Activated CD8-positive, alpha-beta memory T cell treated with anti-CD3 and anti-CD28 coated beads, Interleukin-2, amount 10 ng/mL, durations not matched to agents 7 days and 5 days (primary cell): ENCODE measurements at places on chromosomes 3 and 15. TPM values are rescaled to one million over a fixed set of nuclear protein-coding genes. Genes with fewer than 3 reads are reported as not detected.

Gene SIAH2
- total RNA-seq = 34.7 TPM

DNA sequence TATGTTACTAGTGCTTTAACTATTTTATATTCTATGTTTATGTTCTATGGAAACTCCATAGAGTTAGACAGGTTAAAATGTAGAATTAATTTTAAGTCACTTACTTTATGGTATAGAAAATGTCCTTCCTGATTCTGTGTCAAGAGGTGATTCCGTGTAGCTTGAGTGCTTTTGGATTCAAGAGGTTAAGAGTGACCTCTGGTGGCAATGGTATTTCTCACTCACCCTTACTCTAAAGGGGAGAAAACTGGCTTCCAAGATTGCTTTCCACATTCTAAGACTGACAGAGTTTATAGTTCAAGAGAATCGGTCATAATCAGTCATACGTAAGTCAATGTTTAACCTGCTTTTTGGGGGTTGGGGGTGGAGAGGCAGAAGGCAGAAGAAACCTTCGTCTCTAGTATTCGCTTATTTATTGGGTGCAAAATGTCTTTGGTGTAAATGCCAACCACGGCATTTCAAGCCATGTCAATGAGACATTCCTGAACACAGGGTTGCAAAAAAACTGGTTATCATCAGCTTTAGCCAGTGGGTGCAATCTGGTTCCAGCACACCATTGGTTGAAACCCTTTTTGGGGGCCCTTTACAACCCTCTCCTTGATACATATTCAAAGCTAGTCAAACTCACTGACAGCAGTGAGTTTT lies 92.0 kb upstream of the VGLL3 start:
- H3K4me3 ChIP-seq = no peak overlapping the region
- no peaks in the 10 kb centered on the region for H3K27me3 ChIP-seq
- H3K27ac ChIP-seq = no peak overlapping the region
- no peaks in the 10 kb centered on the region for H3K36me3 ChIP-seq
- H3K4me1 ChIP-seq = peaks cover 4% of the 10 kb centered on the region

DNA sequence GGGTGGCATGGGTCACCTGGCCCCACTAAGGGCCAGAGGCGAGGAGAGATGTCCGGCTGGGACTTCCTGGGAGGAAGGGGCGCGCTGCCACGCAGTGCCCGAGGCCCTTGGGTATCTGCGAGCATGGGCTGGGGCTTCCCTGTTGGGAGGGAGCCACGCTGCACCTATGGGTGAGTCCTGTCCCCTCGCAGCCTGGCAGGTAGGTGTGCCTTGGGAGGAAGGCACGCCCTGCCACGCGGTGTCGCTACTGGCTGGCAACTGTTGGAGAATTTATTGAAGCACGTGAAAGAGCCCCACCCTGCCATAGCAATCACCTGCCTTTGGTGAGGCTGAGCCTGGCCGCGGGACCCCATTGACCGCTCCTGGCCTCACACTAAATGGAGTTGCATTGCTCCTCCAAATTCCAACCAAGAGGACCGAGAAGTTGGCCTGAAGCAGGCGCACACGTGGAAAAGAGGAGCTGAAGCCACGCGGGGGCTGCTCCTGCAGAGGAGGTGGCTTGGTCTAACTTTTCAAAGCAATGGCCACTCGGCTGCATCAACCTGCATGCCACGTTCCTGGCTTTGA lies 134.2 kb downstream of the TJP1 start:
- no peaks in the 10 kb centered on the region for H3K4me1 ChIP-seq
- H3K27ac ChIP-seq = no peak overlapping the region
- H3K4me3 ChIP-seq = no peak overlapping the region
- H3K27me3 ChIP-seq = peaks cover 3% of the 10 kb centered on the region

DNA sequence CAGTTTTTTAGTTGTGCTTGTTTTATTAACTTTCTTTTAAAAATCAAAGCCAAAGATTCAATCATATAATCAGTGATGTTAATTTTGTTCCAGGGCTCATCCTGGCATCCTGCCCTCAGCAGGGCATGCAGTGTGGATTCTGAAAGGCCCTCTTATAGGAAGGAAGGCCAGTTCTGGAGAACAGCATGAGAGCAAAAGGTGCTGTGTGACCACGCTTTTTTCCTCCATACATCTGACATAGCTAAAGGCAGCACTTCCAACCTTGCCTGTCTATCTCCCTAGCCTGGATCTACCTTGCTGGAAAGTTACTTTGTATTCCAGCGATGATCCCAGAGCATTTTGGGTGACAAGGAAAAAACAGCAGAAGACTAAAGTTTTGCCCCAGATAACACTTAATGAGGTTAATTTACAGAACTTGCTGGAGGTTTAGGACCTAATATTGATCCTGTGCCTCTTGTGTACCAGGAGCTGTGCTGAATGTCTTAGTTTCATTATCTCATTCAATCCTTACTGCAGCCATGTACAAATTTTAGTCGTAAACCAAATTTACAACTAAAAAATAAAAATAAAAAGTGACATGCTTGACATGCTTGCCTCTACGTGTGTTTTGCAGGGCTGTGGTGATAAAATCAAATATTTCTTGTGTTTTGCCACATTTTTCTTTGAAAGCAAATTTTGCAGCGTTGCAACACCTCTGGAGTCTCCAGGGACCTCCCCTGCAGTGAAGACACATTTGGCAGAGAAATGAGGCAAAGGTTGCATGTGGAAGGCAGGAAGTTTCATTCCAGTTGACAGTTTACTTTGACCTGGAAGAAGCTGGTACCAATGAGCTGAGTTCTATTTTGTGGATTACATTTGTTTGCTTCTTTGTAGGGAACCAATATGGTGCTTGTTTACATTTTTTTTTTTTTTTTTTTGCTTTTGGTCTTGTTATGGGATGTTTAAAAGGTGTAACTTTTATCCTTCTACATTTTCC lies 13.2 kb downstream of the IL1RAP start:
- H3K4me1 ChIP-seq = no peaks in the 10 kb centered on the region
- H3K36me3 ChIP-seq = peaks cover 25% of the 10 kb centered on the region
- no peak overlapping the region for H3K27ac ChIP-seq
- DNase-seq = no peak

DNA sequence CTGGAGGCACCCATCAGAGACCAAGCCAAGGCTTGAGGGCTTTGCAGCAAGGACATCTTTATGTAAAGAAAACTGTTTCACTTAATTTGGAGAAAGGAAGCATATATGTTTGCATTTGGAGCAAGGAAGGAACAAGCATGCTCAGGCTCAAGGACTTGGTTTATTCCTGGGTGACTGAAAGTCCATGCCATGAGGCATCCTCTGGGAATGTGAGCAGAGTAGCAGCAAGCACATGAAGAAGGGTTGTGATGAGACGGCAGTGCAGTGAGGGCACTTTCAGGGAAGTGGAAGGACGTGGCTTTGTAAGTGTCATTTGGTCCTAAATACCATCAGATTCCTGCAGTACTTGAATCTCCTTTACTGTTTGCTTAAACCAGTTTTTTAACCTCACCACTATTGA lies 26.8 kb downstream of the POLG start:
- H3K36me3 ChIP-seq = peaks cover 77% of the 10 kb centered on the region
- no peak overlapping the region for H3K27ac ChIP-seq
- no peak for DNase-seq
- H3K27me3 ChIP-seq = no peaks in the 10 kb centered on the region

Gene EAF2
- 22.0 TPM for total RNA-seq

Gene ACSBG1
- 0.28 TPM for total RNA-seq

Gene POC1A
- 29.5 TPM for total RNA-seq
